ENCODE measurements at places on chromosomes 2 and 18.

GRCh38 chr2:110702514-110703380, 24.9 kb upstream of the BUB1 start:
- no peak for DNase-seq

- no peak for DNase-seq
Measured at GRCh38 chr2:161032635-161033034, 127.6 kb upstream of the TANK start.

DNA sequence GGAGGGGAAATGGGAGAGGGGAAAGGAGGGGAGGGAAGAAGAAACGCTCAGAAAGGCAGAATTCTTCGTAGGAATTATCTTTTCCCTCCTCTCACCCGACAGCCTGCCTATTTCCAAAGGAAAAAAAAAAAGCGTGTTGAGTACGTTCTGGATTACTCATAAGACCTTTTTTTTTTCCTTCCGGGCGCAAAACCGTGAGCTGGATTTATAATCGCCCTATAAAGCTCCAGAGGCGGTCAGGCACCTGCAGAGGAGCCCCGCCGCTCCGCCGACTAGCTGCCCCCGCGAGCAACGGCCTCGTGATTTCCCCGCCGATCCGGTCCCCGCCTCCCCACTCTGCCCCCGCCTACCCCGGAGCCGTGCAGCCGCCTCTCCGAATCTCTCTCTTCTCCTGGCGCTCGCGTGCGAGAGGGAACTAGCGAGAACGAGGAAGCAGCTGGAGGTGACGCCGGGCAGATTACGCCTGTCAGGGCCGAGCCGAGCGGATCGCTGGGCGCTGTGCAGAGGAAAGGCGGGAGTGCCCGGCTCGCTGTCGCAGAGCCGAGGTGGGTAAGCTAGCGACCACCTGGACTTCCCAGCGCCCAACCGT, at the start of gene GAD1:
GAD1 (plus strand) TSS at position 384 of the 589 bp plus-strand sequence. CDS start 1,705 bp downstream, outside the sequence.
- DNase-seq = peak; percentile 45

- no peak for DNase-seq
Measured at GRCh38 chr2:12296915-12297314, 419.8 kb upstream of the TRIB2 start.

GRCh38 chr18:45687621-45688020, 36.4 kb upstream of the SLC14A1 start:
- no peak for DNase-seq

GRCh38 chr18:26745288-26746181, 120.0 kb downstream of the AQP4 start:
- no peak for DNase-seq

GRCh38 chr2:49940626-49941025, 786.3 kb upstream of the FSHR start:
- DNase-seq = no peak

DNA sequence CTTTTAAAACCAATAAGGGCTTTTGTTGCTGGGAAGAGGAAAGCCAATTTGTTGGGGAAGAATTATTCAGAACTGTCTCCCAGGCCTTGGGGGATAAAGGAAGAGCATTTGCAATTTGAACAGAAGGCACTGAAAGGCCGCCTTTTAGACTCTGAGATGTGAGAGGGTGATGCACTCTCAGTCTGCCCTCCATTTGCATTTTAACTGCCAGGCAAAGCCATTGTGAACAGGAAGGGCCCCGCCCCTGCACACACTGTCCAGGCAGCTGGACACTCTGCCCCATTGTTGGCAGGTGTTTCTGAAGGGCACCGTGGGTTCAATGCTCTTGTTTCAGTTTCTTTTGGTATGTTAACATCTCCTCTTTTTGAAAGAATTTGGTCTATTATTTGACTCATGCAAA, 169.5 kb upstream of the COPS8 start:
- DNase-seq = no peak

GRCh38 chr2:102166189-102166845, 20.5 kb upstream of the IL1RL2 start:
- peak; percentile 52 for DNase-seq

DNA sequence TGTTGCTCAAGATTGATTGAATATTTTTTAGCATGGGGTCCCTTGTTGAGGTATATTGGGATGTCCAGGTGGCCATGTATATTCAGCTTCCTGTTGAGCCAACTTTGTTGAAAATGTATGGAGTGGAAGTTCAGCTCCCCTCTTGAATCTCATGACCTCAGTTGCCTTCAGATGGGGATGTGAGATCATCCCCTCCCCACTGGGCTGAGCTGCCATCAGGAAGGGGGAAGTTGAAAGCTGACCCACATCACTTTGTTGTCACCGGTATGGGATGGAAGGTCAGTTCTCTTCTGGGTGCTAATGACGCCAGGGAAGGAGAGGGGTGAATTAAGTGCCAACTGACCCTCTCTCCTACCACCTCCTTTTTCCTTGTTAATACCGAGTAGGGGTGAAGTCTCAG, 33.9 kb downstream of the ACOXL start:
- DNase-seq = no peak

GRCh38 chr2:148167241-148167766, 146.4 kb downstream of the MBD5 start:
- no peak for DNase-seq

DNA sequence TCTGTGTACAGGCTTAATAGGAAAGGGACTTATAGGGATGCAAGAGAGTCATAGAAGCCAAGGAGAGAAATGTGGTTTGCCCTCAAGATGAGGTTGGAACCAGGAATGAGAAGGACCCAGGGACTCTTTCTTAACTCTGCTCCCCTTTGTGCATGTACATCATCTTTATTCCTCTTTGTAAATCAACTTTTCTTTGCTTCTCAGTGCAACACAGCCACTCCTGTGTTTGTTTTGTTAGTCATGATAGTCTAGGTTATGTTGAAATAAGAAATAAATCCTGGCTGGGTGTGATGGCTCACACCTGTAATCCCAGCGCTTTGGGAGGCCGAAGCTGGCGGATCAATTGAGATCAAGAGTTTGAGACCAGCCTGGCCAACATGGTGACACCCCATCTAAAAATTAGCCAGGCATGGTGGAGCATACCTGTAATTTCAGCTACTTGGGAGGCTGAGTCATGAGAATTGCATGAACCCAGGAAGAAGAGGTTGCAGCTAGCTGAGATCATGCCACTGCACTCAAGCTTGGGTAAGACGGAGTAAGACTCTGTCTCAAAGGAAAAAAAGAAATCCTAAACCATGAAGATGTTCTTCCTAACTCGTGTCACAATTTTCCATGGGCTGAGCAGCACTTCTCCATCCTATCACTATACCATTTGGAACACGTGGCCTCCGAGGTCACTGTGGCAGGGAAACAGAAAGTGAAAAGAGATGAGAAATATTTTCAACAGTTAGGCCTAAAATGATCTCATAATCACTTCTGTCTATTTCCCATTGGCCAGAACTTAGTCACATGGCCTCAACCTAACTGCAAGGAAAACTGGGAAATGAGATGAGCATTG, 73.0 kb upstream of the TMEM17 start:
- peak; percentile 46 for DNase-seq

Data from cardiac fibroblast (primary cell).